ENCODE measurements at places on chromosomes 6 and 20.

- DNase-seq: no peak
Observed at GRCh38 chr6:29301316-29301715, at the start of gene OR14J1. Gene OR14J1, plus strand, starts transcription at chr6:29301701. Its CDS starts 4,989 bp downstream, at chr6:29306690.

DNA sequence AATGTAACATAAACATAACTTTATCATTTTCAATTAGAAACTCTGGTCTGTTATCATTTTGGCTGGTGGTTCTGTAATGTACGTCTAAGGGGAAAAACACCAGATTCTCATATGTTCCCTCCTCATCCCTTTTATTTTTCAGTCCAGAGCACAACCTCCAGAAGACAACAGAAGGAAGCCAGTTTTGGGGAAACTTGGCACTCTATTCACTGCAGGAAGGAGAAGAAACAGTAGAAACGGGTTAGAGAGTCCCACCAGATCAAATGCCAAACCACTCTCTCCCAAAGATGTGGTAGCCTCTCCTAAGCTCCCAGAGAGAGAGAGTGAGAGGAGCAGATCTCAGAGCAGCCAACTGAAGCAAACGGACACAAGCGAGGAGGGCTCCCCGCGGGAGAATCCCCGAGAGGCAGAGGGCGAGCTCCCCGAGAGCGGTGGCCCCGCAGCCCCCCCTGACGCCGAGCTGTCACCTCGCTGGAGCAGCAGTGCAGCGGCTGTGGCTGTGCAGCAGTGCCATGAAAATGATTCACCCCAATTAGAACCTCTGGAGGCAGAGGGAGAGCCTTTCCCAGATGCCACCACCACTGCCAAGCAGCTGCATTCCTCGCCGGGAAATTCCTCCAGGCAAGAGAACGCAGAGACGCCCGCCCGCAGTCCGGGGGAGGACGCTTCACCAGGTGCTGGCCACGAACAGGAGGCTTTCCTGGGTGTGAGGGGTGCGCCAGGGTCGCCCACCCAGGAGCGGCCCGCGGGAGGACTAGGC lies 117.8 kb downstream of the RTN4IP1 start:
- no peak for DNase-seq

GRCh38 chr20:2133318-2134183 lies 31.9 kb downstream of the STK35 start:
- DNase-seq: no peak

DNA sequence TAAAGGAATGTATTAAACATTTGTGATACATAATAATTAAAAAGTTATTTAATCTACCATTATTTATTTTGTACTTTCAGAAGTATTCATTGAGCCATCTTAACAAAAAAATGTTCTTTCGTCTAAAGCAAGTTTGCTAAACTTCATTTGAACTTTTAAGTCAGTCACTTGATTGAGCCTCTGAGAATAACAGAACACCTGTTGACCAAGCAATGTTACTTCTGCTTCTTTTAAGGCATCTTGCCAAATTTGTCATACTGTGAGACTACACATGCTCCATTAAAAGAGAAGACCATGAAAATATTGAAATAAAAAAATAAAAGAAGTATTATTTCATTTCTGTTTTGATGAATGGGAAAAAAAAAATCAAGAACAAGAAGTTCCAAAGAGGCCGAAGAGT lies 141.8 kb upstream of the BMP5 start:
- no peak for DNase-seq

GRCh38 chr20:6940876-6941275 lies 173.4 kb downstream of the BMP2 start:
- DNase-seq: no peak

DNA sequence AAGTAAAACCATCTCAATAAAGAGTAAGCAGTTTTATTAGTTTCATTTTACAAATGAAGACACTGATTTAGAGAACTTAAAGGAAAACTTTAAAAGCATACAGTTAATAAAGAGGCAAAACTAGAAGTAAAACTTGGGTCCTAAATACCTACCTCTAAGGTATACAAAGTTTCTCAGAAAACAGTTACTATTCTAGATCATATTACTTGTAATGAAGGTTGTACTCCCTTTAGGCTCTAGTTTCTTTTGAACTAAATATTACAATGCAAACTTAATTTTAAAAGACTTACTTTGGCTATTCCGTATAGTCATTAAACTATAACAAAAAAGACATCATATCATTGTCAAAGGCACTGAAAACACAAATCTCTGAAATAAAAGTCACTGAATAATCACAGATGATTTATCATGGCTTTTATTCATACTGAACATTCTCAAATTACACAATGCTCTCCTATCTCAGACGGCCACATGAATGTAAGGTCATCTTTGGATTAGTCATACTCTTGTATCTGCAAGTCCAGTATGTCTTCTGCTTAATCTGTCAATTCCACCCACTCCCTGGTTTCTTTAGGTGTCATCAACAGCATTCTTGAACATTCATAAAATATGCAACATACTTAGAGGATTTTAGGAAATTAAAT lies 361.6 kb upstream of the RUNX2 start:
- no peak for DNase-seq

GRCh38 chr20:59576216-59576953 lies 28.0 kb upstream of the PHACTR3 start:
- DNase-seq: no peak

- DNase-seq: no peak
Observed at GRCh38 chr6:12012038-12012557, at the start of gene HIVEP1. Gene HIVEP1, plus strand, starts transcription at chr6:12012312. Its CDS starts 3,317 bp downstream, at chr6:12015629.

- no peak for DNase-seq
Observed at GRCh38 chr6:96656567-96656966, 93.6 kb downstream of the FHL5 start.

DNA sequence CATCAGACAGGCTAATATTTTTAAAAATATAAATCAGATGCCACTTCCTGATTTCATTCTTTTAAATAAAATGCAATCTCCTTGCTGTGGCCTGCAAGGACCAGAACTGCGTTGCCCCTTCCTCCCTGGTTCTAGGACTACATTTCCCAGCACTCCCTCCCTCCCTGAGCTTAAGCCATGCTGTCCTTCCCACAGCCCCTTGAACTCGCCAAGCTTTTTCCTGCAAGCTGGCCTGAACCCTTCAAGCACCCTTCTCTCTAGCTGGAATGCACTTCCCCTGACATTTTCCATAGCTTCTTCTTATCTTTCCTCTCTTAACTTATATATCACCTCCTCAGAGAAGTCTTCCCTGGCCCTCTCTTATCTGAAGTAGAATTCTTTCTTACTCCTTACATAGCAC lies 6.1 kb upstream of the DOK5 start:
- DNase-seq: peak; percentile 22

DNA sequence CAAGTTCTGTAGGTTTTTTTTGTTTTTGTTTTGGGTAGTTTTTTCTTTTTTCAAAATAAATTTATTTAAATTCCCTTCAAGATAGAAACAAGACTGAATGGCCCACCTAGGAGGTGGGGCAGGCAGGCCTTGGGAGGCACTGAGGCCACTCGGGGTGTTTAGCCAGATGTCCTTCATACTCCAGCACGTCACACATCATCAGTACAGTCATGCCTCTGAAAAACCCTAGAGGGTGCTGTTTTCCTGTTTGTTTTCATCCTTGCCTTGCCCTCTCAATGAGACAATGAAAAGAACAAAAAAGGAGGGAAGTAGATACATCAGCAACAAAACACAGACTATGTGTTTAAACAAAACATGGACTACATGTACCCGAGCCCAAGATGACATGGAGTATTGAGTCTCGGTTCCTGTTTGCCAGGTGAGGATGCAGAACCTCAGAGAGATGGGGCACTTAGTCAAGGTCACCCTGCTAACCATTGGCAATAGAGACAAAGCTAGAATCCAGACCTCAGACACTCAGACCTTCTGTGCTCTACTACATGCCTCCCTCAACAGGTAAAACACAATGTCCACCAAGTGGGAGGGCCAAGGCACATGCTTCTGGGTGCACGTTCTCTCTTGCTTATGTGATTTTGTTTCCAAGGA lies 26.8 kb upstream of the CLIC5 start:
- DNase-seq: no peak

- DNase-seq: no peak
Observed at GRCh38 chr6:38973178-38974057, 75.2 kb upstream of the GLP1R start.

- no peak for DNase-seq
Observed at GRCh38 chr6:128135325-128135724, 234.5 kb upstream of the THEMIS start.

DNA sequence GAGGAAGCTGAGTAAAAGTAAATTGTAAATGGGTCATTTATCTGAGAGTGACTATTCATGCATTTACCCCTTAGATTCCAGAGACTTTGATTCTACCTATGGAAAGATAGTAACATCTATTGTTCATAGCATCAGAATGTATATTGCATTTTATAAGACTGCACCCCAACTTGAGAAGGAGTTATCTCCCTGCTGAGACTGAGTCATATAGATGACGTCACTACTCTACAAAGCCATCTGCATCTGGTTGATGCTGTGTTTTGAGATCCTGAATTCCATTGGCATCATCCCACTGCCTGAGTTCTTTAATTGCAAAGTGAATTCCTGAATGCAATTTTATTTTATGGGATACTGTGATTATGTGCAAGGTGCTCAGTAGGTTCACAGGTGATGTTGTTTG lies 444.0 kb upstream of the SLC35B3 start:
- DNase-seq: no peak

GRCh38 chr6:39078695-39079094 lies 30.1 kb downstream of the GLP1R start:
- no peak for DNase-seq
